ENCODE measurements at places on chromosomes 5 and 9.
A peak's percentile ranks its signal among the peaks of the same experiment; 100 is the strongest.

DNA sequence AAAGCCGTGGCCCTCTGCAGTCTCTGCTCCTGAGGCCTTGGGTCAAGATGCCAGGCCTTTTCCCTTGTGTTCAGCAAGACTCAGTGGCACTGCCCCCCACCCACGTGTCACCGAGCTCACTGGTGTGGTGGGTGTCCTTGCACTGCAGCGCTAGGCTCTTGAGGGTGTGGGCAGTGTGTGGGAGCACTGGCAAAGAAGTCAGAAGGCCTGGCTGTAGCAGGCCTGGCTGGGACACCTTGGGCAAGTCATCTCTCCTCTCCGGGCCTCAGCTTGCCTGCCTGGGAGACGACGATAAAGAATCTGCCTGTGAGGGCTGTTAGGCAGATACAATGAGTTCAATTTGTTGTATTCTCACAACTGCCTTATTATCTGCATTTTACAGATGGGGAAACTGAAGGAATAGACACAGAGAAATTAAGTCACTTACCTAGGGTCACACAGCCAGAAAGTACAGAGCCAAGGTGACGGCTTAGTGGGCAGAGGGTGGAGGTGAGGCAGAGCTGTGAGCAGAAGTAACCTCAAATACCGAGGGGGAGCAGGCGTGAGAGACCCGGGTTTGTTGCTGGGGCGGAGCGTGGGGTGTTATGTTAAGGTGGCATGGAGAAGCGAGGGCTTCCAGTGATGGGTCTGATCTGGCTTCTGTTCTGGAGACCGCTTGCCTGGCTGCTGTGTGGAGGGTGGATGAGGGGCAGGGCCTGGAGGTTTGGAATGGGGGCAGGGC is 1.4 kb downstream of the TSPAN17 start:
- no peak for DNase-seq

GRCh38 chr5:91367344-91367743 is 15.8 kb downstream of the ARRDC3 start:
- no peak for DNase-seq

DNA sequence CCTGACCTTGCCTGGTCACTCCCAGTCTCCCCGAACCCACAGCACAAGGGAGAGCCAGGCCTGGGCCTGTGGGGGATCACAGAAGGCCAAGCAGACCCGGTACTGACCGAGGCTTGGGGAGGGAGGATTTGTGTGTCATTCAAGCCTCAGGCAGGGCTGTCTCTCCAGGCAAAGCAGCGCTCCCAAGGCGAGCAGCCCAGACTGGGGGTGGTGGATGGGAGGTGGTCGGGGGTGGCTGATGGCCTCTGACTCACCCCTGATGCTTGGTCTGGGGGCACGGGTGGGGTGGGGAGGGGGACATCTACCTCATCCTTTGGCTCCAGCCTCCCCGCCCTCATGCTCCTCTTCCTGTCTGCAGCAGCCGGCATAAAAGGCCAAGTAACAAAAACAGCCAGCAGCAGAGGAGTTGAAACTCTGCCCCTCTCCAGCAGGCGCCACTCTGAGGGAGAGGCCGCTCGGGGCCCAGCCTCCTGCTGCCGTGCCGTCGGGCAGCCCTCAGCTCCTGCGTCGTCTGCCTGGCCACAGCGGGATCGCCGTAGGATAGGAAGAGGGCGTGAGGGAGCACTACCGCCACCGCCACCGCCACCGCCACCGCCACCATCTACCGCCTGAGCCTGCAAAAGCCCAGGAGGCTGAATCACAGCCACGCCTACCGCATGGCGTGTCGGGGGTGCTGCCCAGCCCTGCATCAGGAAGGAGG is 166.0 kb downstream of the OLFM1 start:
- DNase-seq = no peak

- DNase-seq = peak; percentile 8
Observed at GRCh38 chr9:21688108-21689102, 114.0 kb upstream of the MTAP start.

- no peak for DNase-seq
Observed at GRCh38 chr5:120258123-120258522, 206.0 kb upstream of the PRR16 start.

GRCh38 chr9:130443840-130444492 is 795 bp upstream of the ASS1 start:
- no peak for DNase-seq

- DNase-seq = peak; percentile 6
Observed at GRCh38 chr5:82150559-82150958, 127.6 kb downstream of the RPS23 start.

- DNase-seq = no peak
Observed at GRCh38 chr5:17238521-17239041, 21.1 kb downstream of the BASP1 start.

DNA sequence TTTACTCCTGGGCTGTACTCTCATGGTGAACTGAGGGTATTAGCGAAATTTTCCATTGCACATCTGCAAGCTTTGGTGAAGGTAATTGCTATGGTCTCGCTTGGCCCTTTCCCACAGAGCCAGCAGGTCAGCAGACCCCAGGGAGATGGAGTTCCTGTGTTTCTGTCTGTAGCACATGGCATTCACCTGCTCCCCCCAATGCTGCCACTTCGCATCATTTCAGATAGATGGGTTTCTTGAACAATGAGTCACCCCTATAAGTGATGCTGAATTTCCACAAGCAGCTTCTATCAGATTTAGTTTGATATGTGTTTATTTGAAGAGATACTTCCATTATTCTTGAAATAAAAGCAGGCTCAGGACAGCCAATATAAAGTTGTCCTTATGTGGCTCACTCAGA is 117.8 kb downstream of the ERCC6L2 start:
- DNase-seq = no peak

DNA sequence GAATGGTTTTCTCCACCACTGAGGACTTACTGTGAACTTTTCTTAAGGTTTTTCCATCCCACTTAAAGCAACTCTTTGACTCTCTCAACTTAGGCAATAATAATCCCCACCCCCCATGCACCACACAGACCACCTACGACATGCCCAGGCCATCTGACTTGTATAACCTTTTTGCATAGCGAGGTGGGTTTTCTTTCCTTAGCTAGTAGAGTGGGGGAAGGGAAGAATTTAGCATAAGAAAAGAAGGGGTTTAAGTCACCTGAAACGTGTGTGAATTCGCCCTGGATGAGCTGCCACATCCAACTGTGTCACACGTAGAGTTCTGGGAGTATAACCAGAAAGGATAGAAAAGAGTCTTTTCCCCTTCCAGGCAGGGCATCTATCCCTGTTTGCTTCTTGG is 262.7 kb downstream of the YTHDC2 start:
- no peak for DNase-seq

- DNase-seq = no peak
Observed at GRCh38 chr5:59358005-59358861, 535.3 kb downstream of the PDE4D start.

DNA sequence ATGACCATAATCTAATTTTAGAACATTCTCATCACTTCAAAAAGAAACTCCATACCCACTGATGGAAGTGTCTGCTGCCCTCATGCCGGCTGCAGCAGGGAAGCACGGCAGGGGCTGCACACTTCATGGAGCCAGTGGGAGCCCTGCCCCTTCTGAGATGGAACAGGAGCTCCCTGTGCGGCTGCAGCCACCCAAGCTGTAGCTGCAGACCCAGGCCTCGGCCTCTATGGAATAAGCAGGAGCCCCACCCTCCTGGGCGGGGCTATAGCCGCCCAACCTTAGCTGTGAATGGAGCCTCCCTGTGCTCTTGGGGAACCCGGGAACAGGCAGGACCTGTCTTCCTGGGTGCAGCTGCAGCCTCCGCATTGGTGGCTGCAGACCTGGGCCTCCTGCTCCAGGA is 128.5 kb downstream of the NUDT12 start:
- DNase-seq = no peak

- no peak for DNase-seq
Observed at GRCh38 chr5:139199321-139199720, 1.2 kb upstream of the SIL1 start.

DNA sequence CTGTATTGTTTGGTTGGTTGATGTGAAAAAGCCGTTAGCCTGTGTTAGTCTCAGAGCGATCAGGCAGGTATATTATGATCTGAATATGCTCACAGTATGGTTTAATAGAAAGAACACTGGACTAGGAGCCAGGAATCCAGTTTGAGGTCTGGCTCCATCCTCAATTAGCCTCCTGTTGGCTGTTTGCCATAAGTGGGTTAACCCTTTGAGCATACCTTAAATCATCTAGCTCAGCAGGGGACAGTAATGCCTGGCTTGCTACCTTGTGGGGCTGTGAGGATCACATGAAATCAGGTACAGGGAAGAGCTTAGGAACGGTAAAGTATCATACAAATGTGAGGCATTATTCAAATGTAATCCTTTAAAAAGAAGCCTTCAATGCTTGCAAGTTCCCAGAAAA is 104.7 kb downstream of the CMYA5 start:
- DNase-seq = no peak

DNA sequence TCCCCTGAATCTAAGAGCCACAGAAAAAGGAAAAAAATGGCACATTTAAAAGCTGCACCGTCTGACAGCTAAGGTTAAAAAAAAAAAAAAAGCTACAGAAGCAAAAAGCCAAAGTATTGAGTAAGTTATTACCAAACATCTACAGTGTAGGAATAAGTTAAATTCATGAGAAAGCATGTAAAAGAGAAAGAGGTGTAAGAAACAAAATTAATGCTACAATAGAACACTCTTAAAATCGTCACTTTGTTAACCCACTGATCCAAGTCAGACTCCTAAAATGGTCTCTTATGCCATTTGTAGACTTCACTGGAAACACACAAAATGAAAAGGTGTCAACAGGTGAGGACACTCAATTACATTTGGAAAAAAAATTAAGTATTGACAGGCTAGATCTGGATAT is 120.2 kb downstream of the SSBP2 start:
- no peak for DNase-seq

- DNase-seq = no peak
Observed at GRCh38 chr9:14340219-14340873, 26.4 kb upstream of the NFIB start.

- DNase-seq = no peak
Observed at GRCh38 chr5:38757451-38758245, 88.2 kb upstream of the OSMR start.

- DNase-seq = no peak
Observed at GRCh38 chr5:140181002-140181483, 6.1 kb downstream of the CYSTM1 start.

GRCh38 chr5:127988146-127988760 is 95.3 kb upstream of the SLC12A2 start:
- no peak for DNase-seq

DNA sequence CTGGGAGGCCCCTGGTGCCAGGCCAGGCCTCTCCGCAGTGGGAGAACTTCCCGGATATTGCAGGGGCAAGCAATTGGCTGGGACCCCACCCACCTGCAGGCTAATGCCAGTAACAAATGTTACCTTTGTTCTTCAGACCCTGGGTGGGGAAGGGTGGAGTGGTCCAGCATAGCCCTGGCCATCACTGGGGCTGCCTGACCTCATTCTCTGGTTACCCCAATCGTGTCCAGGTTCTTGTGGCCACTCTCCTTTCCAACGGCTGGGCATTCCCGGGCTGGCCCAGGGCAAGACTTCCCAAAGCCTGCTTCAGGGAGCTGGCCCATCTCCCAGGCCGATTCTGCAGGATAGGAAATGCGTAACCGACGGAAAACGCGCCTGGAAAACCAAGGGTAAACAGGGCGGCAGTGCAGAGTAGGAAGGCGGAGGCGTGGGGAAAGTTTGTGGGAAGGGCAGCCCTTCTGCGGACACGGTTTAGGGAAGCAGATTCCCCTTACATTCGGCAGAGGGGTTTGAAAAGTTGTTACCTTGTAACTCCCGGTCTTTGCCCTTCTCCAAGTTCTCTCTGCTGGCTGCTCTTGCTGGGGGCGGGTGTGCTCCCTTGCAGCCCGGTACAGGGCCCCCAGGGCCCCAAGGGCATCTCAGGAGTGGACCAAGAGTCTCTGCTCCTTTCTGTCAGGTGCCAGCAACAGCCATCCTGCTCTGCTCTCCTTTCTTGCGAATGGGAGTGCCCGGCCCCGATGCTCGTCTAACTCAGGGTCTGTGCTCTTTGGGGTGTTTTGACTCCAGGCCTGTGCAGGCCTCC is 3.5 kb downstream of the NRARP start:
- no peak for DNase-seq

GRCh38 chr9:75490326-75490725 is 400.1 kb upstream of the PCSK5 start:
- no peak for DNase-seq

DNA sequence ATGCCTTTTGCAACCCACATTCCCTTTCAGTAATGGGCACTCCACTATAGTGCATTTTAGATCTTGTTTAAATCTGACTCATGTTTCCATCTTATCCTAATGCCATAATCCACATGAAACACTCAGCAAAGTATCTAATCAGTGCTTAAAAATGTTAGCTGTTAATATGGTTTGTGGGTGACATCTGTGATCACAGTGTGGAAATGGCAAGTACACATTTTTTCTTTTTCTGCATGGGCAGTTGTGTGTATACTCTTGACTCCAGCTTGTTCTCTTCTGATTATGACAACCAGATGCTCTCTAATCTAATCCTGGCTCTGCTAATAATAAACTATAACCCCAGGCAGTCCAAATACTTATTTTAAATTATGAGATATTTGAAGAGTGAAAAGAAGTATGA is 103.3 kb downstream of the EDIL3 start:
- no peak for DNase-seq

- no peak for DNase-seq
Observed at GRCh38 chr5:137146402-137146890, 352.7 kb downstream of the SPOCK1 start.

DNA sequence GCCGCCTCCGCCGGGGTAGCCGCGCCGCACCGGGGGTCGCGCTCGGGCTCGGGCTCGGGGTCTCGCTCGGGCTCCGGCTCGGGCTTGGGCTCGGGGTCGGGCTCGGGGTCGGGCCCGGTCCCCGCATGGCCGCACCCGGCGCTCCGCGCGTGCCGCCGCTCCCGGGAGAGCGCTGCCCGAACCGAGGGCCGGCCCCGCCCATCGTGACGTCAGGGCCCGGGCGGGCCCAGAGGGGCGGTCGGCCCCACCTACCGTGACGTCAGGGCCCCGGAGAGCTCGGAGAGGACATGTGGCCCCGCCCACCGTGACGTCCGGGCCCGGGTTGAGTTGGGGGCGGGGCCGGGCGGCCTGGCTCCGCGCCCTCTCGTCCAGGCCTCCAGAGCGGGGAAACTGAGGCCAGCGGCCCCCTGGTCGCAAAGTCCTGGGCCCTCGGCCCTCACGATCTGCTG is at the start of gene NSMF:
TSS of gene NSMF (minus strand) at position 183 of the 449 bp plus-strand sequence. CDS start 232 bp downstream, outside the sequence.
- peak; percentile 25 for DNase-seq

DNA sequence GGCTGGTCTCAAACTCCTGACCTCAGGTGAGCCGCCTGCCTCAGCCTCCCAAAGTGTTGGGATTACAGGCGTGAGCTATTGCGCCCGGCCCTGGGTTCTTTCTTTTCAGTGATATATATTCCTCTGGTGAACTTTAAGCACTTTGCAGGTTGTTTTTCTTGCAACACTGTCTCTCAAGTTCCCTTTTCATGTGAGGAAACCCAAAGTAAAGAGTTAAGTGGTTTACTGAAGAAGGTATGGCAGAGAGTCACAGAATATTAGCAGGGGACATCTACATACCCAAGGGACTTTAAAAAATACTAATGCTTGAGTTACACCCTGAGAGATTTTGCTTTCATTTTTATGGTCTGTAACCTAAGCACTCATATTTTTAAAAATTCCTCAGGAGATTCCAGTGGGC is 6.7 kb upstream of the GAPT start:
- DNase-seq = no peak

GRCh38 chr5:117594166-117594565 is 1019.5 kb upstream of the SEMA6A start:
- DNase-seq = no peak

Measured in C1 segment of cervical spinal cord (tissue), 14 donors.